ENCODE measurements at places on chromosomes 5 and 9.
A peak's percentile ranks its signal among the peaks of the same experiment; 100 is the strongest.

DNA sequence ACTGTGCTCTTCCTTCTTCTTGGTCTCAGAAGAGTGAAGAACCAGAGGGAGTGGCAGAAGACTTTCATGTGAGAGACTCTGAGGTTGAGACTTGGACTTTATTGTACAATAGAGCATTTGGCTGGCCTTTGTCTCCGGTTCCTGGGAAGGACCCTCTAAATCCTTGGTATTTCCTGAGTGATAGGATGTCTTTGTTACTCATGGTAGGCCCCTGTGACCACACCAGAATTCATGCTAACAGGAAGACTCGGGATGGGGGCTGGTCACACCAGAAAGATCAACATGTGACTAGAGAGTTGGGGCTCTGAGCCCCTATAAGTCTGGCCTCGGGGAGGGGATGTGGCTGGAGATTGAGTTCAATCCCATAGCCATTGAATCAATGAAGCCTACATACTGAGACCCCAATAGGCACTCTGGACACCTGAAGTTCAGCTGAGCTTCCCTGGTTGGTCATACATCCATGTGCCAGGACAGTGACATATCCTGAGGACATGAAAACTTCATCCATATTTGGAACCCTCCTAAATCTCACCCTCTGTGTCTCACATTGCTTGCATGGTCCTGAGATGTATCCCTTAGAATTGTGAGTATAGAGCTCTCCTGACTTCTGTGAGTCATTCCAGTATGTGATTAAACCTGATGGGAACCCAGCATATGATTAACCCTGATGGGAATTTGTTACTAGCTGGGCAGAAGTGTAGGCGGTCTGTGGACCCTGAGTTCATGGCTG, 201.7 kb downstream of the GADD45G start:
- DNase-seq: peak; percentile 92

DNA sequence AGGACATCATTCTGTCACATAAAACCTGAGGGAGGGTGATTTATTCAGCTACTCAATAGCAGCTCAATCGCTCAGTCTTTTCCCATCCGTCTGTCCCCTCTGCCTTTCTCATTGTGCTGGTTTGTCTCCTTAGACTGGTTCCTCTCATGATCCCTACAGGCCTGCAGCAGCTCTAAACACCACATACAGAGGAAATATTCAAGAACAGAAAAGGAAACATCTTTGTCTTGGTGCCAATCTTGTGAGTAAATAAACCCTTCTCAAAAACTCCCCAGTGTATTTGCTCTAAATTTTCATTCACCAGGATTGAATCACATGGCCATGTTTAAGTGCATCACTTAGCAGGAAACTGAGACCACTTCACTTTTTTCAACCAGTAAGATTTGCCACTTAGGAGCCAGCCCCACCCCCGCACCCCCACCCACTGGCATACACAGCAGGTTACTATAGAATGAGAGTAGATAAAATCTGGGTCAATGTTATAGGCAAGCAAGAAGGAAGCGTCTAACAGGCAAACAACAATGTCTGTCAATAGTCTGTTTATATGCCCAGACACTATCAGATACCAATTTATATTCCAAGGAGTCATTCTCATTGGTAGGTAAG, 895.5 kb upstream of the DMAC1 start:
- DNase-seq: no peak

DNA sequence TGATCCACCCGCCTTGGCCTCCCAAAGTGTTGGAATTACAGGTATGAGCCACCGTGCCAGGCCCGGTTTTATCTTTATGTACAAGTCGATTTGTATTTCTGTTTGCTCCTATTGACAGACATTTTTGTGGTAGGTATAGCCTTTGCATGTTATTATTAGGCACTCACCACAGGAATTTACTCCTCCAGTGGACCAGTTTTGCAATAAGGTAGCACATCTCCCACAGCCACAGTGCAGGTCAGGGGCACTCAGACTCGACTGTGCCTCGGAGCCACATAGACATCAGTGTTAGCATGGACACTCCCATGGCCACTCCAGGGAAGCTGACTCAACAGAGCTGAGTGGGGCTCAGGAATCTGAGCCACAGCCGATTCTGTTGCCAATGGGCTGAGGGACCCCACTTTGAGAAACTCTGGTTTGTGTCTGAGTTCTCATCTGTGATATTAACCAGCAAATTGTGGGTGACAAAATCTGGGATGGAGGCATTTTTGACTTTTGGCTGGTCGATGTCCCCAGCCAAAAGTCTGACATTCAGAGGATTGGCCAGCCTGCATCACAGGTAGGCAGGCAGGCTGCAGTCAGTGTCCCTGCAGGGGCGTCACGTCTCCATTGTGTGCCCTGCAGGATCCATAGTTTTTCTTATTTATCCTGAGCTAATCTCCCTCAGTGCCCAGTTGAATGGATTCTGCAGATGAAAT, 15.0 kb upstream of the SHB start:
- no peak for DNase-seq

GRCh38 chr5:3226196-3226920, 369.3 kb upstream of the IRX1 start:
- DNase-seq: no peak

GRCh38 chr9:108780942-108781734, 74.6 kb downstream of the ACTL7B start:
- no peak for DNase-seq

GRCh38 chr5:36728697-36729543, 122.5 kb downstream of the SLC1A3 start:
- DNase-seq: peak; percentile 59

Measured in kidney capillary endothelial cell (primary cell).